ENCODE measurements at places on chromosomes 11 and 22. TPM values are rescaled to one million over a fixed set of nuclear protein-coding genes. Genes with fewer than 3 reads are reported as not detected.

Gene HEPN1
- total RNA-seq: not detected

Gene GRM5
- total RNA-seq: not detected

- H3K4me1 ChIP-seq: peaks cover 26% of the 10 kb centered on the region
- H3K27me3 ChIP-seq: no peaks in the 10 kb centered on the region
- no peak for DNase-seq
- no peak overlapping the region for H3K27ac ChIP-seq
- H3K36me3 ChIP-seq: peaks cover 3% of the 10 kb centered on the region
- H3K4me3 ChIP-seq: no peak overlapping the region
Observed at GRCh38 chr11:47260366-47260765, 2.6 kb downstream of the NR1H3 start.

DNA sequence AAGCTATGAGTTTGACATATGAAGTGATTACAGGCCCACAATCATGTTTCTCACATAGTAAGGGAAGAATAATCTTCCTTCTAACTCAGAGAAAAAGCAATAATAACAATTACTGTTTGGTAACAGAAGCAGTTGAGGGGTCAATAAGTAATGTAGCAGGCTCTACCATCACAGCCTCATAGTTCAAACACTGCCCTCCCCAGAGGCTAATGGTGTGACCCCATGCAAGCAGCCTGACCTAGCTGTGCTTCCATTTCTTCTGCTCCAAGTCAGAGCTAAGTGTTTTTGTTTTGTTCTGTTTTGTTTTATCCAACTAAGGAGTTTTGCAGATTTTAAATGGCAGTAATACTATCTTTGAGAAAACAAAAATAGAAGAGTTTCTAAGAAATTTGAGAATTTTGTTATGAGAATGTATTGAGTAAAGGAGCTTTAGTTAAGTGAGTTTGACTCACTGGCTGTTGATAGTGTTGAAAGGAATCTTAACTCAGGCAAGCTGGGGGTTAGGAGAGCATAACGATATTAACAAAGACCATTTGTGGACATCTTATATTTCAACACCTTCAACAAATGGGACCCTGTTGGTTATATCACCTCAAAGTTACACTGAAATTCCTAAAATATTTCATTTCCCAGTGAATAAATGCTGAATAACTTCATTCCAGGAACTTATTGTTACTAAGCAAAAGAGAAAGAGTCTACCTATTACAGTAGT is 48.5 kb downstream of the GUCY1A2 start:
- DNase-seq: no peak
- no peak overlapping the region for H3K27ac ChIP-seq
- H3K36me3 ChIP-seq: no peaks in the 10 kb centered on the region
- H3K27me3 ChIP-seq: no peaks in the 10 kb centered on the region

DNA sequence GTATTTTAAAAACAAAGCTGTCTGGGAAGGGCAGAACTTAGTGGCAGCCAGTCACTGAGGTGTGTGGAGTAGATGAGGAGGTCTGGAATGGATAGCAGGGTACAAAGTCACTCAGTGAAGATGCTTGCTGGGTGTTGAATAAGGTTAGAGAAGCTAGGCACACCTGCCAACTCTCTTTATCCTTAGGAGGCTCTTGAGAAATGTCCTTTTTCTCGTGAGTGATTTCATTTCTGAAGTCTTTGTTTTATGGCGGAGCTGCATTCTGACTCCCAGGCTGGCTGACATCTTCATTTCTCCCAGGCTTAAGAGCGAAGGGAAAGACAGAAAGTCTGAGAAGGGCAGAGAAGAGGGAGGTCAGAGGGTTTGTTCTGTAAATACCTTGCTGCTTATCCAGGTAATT is 31.0 kb downstream of the CECR2 start:
- no peak overlapping the region for H3K27ac ChIP-seq
- no peaks in the 10 kb centered on the region for H3K36me3 ChIP-seq
- no peak for DNase-seq
- no peaks in the 10 kb centered on the region for H3K4me1 ChIP-seq

GRCh38 chr11:65927904-65928397 is 8.7 kb downstream of the DRAP1 start:
- no peak overlapping the region for H3K4me3 ChIP-seq
- H3K27ac ChIP-seq: no peak overlapping the region
- DNase-seq: no peak
- H3K4me1 ChIP-seq: peaks cover 3% of the 10 kb centered on the region
- no peaks in the 10 kb centered on the region for H3K27me3 ChIP-seq

DNA sequence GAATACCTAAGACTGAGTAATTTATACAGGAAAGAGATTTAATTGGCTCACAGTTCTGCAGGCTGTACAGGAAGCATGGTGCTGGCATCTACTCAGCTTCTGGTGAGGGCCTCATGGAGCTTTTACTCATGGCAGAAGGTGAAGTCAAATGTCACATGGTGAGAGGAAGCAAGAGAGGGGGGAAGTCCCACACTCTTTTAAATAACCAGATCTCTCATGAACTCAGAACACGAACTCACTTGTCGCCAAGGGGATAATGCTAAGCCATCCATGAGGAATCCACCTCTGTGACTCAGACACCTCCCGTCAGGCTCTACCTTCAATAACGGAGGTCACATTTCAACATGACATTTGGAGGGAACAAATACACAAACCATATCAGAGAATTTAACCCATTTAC is 42.2 kb downstream of the BIRC2 start:
- H3K4me3 ChIP-seq: no peak overlapping the region
- H3K36me3 ChIP-seq: peaks cover 39% of the 10 kb centered on the region
- H3K27me3 ChIP-seq: no peaks in the 10 kb centered on the region
- no peak overlapping the region for H3K27ac ChIP-seq
- DNase-seq: no peak
- no peaks in the 10 kb centered on the region for H3K4me1 ChIP-seq

DNA sequence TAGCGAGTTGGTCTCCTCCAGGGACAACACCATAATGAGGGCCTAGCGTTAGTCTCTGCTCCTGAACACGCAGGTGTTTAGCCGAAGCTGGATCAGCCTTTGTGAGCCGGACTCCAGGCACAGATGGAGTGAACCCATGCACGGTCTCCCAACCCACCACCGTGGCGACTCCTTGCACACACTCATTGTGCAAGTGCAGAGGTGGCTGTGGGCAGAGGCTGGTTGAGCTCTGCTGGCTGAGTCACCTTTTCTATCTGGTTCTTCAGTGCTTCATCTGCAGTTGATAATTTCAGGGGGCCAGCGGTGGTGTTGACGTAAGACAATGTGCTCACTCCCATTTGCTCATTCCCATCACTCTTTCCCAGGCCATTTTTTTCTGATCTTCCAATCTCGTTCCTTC is 72.1 kb upstream of the SLC22A12 start:
- H3K27ac ChIP-seq: no peak overlapping the region
- peaks cover 62% of the 10 kb centered on the region for H3K27me3 ChIP-seq
- no peaks in the 10 kb centered on the region for H3K36me3 ChIP-seq
